ENCODE measurements at places on chromosomes 1 and 21. TPM values are rescaled to one million over a fixed set of nuclear protein-coding genes. Genes with fewer than 3 reads are reported as not detected.

CDC20 gene
- total RNA-seq: 1.2 TPM

GRCh38 chr1:225866061-225866837, 15.9 kb downstream of the TMEM63A start:
- peak; percentile 65 for DNase-seq

- no peak for DNase-seq
These were observed 64.4 kb downstream of the SUSD4 start for GRCh38 chr1:223299553-223299952.

DNA sequence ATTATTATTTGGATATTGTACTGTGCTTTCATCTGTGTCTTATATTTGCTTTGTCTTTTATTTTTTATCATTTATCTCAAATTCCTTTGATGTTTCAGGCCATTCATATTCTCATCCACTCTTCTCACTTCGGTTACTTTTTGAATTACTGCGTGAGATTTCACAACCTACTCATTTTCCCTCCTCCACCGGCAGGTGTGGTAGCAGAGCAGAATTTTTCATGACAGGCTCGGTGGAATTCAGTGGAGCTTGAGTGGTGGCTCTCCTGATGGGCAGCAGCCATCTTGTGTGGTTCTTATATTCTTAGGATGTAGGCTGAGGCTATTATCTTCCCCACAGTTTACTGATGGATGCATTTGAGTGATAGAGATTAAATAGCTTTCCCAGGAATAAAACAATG, 92.3 kb upstream of the IVNS1ABP start:
- no peak for DNase-seq

DNA sequence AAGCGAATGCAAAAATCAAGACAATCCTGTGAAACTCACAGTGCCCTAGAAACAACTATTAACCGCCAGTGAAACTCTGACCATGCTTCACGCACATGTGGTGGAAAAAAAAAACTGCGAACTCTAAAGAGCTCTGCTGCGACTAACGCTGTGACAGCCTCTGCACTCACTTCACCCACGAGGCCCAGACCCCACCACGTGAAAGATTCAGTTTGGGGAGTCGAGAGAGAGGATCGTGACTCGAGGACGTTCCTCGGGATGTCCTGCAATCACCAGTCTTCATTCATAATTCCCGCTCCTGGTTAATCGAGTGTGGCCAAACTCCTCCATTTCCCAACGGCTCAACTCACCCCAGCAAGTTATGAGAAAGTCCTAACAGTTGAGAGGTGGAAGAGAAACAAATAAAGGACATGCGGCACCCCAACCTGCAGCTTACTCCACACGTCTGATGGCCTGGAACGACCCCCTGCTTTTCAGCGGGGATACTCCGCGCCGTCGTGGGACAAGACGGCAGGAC, 1.1 kb downstream of the SERBP1 start:
- DNase-seq: peak; percentile 49

DNA sequence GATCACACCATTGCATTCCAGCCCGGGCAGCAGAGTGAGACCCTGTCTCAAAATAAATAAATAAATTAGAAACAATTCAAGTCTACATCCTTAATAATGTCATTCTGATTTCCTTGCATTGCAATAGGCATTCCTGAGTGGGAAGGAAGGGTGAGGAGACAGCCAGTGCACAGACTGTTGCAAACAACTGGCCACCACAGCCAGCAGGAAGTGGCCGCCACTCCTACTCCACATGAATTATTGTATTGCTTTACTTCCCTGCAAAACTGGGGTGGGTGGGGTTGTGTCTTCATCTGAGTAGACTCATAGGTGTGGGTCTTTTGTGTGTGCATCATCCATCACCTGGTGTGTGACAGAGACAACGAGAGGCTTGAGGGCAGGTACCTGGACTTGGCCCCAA, 60.1 kb downstream of the OPTC start:
- no peak for DNase-seq

DNA sequence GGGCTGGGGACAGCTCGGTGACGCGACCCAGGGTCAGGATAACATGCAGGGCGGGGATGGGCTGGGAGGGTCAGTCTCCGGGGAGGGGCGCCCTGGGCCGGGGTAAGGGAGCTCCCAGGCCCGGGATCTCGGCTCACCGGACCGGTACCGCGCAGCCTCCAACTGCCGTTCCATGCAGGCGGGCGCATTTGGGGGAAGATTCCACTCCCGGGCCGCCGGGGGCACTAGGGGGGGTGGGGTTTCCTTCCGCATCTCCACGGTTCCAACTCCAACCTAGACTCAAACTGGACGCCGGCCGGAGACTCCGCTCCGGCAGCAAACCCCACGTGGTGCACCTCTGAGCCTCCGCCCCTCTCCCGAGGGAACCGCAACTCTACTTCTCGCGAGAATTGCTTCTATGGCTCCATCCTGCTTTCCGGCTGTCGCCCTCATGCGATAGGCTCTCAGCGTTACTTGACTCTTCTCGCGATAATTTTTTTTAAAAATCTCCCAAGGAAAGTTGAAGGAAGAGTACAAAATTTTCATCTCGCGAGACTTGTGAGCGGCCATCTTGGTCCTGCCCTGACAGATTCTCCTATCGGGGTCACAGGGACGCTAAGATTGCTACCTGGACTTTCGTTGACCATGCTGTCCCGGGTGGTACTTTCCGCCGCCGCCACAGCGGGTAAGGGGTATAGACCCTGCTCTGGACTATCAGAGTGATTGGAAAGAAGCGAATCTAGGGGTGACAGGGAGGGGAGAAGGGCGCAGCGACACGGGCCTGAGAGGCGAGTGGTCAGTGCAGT, at the start of the genes ATP5PB and WDR77:
Gene ATP5PB, plus strand, starts transcription at position 547 of the 785 bp plus-strand sequence. Its CDS starts 78 bp downstream, at position 625.
Gene WDR77, minus strand, starts transcription at position 339 of the 785 bp plus-strand sequence. Its CDS starts 87 bp downstream, at position 252.
- DNase-seq: peak; percentile 89

CFHR5 gene
- not detected for total RNA-seq

DNA sequence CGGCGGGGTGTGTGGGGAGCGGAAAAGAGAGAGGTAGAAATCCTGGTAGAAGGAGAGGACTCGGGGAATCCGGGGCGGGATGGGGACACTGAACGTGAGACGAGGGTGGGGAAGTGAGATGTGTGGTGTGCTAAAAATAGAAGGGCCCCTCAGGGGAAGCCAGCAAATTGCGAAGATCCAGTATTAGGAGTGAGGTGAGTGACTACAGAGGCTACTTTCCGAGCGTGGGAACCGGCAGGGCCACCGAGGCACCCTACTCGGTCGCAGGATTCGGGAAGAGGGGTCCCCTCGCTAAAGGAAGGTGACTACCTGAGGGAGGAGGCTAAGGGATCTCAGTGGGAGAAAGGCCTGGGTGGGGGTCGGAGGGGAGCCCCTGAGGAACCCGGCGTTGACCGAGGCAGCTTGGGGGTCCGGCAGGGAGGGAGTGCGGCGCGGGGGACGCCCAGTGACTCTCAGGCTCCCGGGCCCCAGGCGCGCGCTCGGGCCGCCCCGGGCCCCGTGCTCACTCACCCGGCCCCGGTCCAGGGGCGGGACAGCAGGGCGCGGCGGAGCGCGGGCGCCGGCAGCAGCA, 318 bp downstream of the ALDH4A1 start:
- no peak for DNase-seq

HCRTR1 gene
- not detected for total RNA-seq

DNA sequence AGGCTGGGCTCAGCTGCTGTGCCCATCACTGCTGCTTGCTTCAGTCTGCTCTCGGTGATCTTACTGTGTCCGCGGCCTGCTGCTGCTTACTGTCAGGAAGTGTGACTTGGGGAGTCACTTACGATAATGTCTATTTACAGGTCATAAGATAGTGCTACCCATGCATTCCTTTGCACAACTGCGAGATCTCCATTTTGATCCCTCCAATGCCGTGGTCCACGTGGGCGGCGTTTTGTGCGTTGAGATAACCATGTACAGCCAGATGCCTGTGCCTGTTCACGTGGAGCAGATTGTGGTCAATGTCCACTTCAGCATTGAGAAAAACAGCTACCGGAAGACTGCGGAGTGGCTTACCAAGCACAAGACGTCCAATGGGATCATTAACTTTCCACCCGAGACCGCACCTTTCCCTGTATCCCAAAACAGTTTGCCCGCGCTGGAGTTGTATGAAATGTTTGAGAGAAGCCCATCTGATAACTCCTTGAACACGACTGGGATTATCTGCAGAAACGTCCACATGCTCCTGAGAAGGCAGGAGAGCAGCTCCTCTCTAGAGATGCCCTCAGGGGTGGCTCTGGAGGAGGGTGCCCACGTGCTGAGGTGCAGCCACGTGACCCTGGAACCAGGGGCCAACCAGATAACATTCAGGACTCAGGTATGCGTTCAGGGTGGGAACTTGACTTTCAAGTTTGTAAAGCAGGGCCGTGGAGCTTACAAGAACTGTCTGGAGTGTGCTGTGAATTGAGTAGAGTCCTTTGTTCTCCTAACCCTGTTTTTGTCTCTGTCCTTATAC, 24.4 kb upstream of the PWP2 start:
- DNase-seq: peak; percentile 41

DNA sequence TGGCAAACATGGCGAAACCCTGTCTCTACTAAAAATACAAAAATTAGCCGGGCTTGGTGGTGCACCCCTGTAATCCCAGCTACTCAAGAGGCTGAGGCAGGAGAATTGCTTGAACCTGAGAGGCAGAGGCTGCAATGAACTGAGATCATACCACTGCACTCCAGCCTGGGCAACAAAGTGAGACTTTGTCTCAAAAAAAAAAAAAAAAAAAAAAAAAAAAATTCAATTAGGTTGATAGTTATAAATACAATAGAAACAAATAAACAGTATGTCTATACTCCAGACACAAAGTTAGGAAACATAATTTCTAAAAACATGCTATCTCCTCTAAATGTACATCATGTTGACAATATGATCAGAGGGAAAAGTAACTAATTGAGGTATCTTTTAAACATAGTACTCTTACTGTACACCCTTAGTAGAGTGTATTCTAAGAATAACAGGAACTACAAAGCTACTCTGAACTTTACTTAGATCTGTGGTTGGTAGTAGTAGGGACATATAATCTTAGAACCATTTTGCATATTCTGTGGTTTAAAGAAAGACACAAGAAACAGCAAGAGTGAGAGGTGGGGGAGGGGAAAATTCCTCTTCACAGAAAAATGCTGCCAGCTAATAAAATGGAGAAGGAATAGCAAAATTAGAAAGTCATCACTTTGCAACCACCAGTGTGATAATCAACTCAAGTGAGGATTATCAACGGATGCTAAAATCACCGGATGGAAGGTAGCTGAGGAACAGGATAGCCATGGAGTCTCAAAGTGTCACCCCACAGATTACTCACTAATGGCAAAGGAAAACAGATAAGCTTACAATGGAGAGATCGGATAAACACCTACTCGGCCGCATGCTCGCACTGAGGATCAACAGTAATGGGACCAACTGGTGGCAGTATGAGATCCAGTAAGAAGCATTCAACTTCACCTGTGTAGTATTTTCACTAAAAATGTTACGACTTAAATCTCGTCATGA, 35.0 kb downstream of the MTOR start:
- no peak for DNase-seq

- DNase-seq: no peak
These were observed 75.1 kb downstream of the ZFYVE9 start for GRCh38 chr1:52216907-52217458.

OR2L3 gene
- not detected for total RNA-seq

CELF3 gene
- total RNA-seq: not detected

GRCh38 chr1:165187031-165188009, 169.2 kb downstream of the LMX1A start:
- DNase-seq: no peak

RHBDL2 gene
- not detected for total RNA-seq

DNA sequence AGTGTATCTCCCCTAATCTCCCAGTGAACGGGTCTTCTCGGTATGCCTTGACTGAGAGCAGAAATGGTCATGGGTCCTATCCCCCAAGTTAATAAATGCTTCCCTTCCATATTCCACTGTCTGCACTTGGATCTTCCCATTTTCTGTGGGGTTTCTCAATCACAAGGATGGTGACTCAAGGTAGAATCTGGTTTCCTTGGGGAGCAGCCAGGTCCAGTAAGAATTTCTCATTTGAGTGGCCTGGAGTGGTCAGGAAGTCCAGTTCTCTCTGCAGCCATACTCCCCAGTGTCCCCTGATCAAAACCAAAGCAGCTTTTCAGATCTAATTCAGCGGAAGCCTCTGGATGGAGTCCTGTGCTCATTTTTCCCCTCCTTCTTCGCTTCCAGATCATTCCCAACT, 14.8 kb upstream of the SLC27A3 start:
- DNase-seq: no peak

DNA sequence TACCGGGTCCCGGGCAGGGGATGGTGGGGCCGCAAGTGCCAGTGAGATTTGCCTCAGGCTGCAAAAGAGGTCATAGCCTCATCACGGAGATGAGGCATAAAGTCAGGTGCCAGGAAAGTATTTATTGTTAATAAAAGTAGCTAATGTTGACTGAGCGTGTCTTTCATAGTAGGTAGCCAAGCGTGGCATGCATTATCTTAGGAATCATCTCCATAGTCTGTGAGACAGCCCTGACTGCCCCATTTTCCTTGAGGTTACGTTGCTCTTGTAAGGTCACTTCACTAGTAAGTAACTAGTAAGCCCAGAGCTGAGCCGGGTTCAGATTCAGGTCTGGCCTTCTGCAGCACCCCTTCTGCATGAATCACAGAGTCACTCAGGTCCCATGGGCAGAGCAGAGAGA, 174.2 kb downstream of the CAMTA1 start:
- DNase-seq: no peak

DNA sequence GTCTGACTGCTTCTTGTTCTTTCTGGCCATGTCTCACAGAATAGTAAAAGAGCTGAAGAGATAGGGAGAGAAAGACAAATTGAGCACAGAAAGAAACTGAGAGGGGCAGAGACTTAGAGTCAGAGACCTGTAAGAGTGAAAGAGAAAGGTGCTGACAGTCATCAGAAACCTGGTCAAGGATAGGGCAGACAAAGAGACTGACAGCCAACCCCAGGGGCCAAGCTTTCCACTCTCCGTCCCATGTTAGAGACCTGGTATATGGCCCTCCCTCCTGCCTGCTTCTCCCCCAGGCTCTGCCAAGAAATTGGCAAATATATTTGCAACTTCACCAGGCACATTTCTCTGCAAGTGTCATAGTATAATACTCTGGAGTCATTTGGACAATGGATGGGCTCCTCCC, 64.6 kb downstream of the RHBG start:
- no peak for DNase-seq

SELP gene
- total RNA-seq: 12.1 TPM

DNA sequence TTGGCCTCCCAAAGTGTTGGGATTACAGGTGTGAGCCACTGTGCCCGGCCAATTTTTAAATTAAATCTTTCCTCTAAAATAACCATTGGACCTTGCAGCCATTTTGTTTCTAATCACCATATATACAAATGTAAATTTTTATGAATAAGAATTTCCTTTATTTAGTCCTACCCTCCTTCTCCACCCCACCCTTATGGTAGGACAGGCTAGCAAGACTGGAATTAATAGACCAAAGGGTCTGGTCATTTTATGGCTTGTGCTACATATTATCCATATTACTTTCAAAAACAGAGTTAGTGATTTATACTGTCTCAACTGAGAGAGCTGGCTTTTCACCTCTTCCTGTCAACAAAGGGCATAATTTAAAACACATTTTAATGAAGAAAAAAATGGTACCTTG, 26.5 kb downstream of the L1TD1 start:
- DNase-seq: no peak

SPRR5 gene
- total RNA-seq: not detected

DNA sequence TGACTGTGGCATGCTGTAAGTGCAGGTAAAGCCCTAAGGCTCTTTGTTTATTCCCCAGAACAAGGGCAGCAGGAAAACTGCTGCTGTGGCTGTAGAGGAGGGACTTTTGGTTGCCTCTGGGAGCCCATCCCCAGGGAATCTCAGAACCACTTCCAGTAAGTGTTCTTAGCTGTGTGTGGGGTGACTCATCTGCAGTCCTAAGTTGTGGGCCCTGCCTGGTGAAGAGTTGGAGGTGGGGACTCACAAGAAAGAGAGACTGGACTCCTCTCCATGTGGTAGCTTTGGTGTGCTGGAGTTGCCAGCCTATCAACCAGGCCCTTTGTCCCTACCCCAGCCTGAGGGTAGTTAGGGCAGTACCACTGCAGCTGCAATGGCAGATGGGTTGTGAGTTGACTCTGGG, 24.0 kb upstream of the DENND1B start:
- DNase-seq: no peak

Measured in CD4-positive, CD25-positive, alpha-beta regulatory T cell (primary cell).